ENCODE measurements at places on chromosomes 16 and 17.

- no peak overlapping the region for H3K27ac ChIP-seq
- no peaks in the 10 kb centered on the region for H3K27me3 ChIP-seq
- H3K4me3 ChIP-seq, result no peak overlapping the region
- peaks cover 3% of the 10 kb centered on the region for H3K4me1 ChIP-seq
- no peaks in the 10 kb centered on the region for H3K36me3 ChIP-seq
Measured at GRCh38 chr16:47600376-47600775, 139.2 kb downstream of the PHKB start.

- no peak overlapping the region for H3K4me3 ChIP-seq
- peaks cover 85% of the 10 kb centered on the region for H3K36me3 ChIP-seq
- DNase-seq, result no peak
- H3K27me3 ChIP-seq, result no peaks in the 10 kb centered on the region
- H3K27ac ChIP-seq, result no peak overlapping the region
- H3K4me1 ChIP-seq, result no peaks in the 10 kb centered on the region
Measured at GRCh38 chr17:62671553-62671952, 44.1 kb downstream of the MRC2 start.

- H3K27ac ChIP-seq, result no peak overlapping the region
- DNase-seq, result no peak
- H3K27me3 ChIP-seq, result no peaks in the 10 kb centered on the region
- H3K36me3 ChIP-seq, result peaks cover 44% of the 10 kb centered on the region
Measured at GRCh38 chr16:52471650-52472370, 75.1 kb downstream of the TOX3 start.

DNA sequence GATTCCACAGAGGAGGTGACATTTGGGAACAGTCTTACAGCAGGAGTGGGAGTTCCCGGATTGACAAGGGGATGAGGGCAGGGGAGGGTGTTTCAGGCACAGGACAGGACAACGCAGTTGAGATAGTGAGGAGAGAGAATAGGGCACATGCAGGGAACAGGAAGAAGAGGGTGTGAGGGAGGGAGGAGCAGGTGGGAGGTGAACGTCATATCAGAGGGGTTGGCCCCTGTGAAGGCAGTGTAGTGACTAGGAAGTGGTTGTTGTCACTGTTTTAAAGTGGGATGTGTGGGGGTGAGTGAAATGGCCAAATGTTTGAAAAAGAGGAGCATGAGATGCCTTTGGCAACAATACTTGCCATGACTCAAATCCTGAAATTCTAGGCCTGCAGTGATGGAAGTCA lies 12.2 kb downstream of the PRKCB start:
- no peaks in the 10 kb centered on the region for H3K4me1 ChIP-seq
- H3K27me3 ChIP-seq, result no peaks in the 10 kb centered on the region
- H3K36me3 ChIP-seq, result no peaks in the 10 kb centered on the region
- H3K4me3 ChIP-seq, result no peak overlapping the region
- no peak for DNase-seq

DNA sequence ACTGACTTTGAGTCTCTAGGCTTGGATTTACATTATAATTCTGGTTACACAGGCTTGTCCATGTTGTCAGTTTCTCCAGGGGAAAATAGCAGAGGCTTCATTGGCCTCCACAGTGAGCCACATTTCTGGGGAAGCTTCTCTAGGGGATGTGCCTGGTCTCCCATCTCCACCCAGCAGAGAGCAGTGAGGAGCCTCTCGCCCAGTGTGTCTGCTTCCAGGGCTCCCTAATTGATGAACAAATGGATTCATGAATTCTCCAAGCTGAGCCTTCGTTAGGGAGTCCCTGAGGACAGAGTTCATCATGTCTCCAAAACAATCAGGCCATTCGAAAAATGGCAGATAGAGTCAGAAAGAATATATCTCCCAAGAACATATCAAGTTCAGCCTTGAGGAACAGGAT lies 162.4 kb upstream of the TOX3 start:
- no peaks in the 10 kb centered on the region for H3K27me3 ChIP-seq
- H3K4me3 ChIP-seq, result no peak overlapping the region
- no peaks in the 10 kb centered on the region for H3K36me3 ChIP-seq
- peaks cover 2% of the 10 kb centered on the region for H3K4me1 ChIP-seq
- DNase-seq, result no peak

DNA sequence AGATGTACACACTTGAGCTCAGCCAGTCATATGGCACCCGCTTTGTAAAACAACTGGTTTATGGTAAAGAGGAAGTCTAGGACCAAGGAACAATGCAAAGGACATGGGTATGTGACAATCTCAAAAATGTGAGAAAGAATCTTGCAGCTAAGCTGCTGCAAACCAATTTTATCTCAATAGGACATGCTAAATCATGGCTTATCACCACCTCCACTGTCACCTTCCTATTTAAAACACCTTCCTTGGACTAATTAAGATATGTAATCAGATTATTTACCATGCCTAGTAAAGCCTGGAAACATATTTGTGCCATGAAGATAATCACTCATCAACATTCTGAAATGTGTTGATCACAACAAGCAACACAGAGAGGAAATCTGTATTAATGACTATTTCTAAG lies 622.7 kb downstream of the CDH11 start:
- no peaks in the 10 kb centered on the region for H3K27me3 ChIP-seq
- no peak for DNase-seq
- no peak overlapping the region for H3K4me3 ChIP-seq
- no peaks in the 10 kb centered on the region for H3K36me3 ChIP-seq
- H3K4me1 ChIP-seq, result no peaks in the 10 kb centered on the region

DNA sequence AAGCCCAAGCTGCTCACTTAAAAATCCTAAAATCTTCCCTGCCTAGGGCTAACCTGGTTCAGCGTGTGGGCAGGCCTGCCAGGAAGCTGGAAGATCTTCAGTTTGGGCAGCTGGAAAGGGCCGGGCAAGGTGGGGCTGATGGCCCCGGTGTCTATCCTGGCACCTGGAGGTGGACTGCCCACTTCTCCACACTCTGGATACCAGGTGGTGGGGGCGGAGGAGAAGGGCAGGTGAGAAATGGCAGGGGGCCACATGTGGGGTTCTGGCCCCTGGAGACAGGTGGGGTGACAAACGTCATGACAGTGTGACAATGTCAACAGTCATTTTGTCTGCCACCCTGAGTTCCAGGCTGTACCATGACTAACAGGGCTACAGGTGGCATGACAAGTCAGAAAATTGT lies 78.5 kb upstream of the C16orf82 start:
- H3K4me3 ChIP-seq, result no peak overlapping the region
- H3K4me1 ChIP-seq, result peaks cover 9% of the 10 kb centered on the region
- no peak for DNase-seq
- H3K36me3 ChIP-seq, result no peaks in the 10 kb centered on the region
- H3K27me3 ChIP-seq, result no peaks in the 10 kb centered on the region

GRCh38 chr17:61175298-61176142 lies 224.1 kb upstream of the TBX2 start:
- no peaks in the 10 kb centered on the region for H3K27me3 ChIP-seq

DNA sequence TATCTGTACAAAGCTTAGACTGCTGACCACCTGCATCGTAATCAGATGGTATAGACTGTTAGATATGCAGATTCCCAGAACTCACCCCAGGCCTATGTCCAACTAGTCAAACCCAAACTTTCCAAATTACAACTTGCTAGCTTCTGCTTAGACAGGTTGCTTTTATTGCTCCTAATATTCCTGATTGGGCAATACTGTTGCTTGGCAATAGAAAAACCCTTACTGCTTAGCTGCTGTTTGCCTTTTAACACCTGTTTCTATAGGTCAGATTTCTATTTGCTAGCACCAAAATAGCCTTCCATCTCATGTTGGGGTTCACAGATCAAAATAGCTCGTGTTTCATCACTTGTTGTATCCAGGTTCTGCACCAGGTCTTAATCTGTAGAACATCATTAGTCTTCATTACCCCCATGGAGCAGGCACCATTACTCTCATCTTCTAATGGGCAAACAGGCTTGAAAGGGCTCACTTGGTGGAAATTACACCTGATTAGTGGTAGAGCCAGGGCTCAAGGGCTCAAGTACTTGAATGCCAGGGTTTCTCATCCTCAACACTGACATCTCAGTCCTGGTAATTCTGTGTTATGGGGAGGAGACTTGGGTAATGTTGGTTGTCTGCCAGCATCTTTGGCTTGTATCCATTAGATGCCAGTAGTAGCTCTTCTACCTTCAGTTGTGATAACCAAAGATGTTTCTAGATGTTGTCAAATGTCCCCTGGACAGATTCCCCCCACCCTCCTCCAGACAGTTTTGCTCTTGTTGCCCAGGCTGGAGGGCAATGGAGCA lies 2.7 kb downstream of the ZP2 start:
- H3K27me3 ChIP-seq, result no peaks in the 10 kb centered on the region
- no peak for DNase-seq
- H3K27ac ChIP-seq, result no peak overlapping the region
- H3K4me1 ChIP-seq, result no peaks in the 10 kb centered on the region
- no peak overlapping the region for H3K4me3 ChIP-seq

Measured in neuronal stem cell (in vitro differentiated cells).